ENCODE measurements at places on chromosomes 13 and 19.

- no peak for DNase-seq
Measured at GRCh38 chr13:79522583-79522982, 41.6 kb downstream of the NDFIP2 start.

- DNase-seq = no peak
Measured at GRCh38 chr19:13984186-13984585, 21.9 kb downstream of the RFX1 start.

DNA sequence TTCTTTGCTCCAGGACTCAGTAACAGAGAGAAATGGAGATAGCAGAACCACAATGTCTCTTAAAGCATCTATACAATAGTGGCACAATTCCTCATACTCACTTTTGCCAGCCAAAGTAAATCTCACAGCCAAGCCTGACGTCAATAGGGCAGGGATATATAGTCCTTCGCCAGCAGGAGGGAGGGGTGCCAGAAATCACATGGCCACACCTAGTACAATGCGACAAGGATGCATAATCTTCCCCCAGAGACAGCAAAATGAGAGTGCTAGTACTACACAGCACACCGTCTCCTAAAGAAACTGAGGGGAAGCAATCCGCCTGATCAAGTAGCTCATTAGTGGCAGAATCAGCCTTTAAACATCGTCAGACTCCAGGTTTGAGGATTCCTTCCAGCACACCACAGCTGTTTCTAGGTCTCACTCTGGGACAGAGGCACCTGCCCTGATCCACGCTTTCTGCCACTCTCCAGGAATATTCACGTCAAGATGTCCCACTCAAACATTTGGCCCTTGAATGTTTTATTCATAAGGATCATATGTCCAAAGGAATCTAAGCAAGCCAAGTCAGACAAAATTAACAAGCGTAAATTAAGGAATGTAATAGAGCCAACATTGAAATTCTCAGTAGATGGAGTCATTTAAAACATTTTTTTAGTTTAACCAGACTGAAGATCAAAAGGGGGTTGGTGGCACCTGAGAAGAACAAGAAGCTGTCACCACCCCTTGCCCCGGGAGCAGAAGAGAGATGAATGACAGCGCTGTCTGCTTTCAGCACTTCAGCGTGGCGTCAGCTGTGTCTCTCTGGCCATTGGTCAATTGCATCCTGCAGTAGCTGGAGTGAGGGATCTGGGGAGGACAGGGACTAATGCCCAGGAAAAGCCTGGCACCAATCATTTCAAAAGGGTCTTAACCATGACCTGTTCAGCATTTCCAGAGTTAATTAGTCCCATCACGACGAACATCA, 63.5 kb upstream of the SERP2 start:
- DNase-seq = no peak

DNA sequence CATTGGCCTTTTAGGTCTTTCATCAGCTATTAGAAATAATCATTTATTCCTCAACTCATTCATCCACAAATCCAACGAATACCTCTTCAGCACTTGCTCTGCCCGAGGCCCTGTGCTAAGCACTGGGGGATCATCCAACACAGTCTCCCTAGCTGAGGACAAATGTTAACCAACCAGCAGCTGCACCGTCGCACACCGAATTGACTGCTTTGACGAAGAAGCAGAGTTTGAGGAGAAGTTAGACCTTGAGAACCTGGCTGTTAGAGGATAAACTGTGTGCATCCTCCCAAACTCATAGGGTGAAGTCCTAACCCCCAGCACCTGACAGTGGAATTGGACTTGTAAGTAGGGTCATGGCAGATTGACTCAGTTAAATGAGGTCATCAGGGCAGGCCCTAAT, 170.9 kb downstream of the USP12 start:
- no peak for DNase-seq

DNA sequence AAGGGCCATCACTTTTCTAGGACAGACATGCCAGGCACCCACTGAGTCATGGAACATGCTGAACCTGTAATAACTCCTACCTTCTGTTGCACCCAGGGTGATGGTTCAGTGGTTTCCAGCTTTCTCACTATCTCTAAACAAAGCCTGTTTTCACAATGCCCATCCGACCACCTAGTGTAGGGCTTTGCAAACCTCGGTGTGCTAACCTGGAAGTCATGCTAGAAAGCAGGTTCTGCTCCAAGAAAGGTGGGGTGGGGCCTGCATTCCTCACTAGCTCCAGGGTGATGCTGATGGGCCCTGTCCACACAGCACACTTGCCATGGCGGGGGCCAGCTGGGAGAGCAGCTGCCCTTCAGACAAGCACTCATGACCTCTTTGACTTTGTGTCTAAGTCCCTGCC, 43.4 kb downstream of the COL4A2 start:
- no peak for DNase-seq

GRCh38 chr13:40189898-40190630, 476.4 kb downstream of the FOXO1 start:
- DNase-seq = no peak

DNA sequence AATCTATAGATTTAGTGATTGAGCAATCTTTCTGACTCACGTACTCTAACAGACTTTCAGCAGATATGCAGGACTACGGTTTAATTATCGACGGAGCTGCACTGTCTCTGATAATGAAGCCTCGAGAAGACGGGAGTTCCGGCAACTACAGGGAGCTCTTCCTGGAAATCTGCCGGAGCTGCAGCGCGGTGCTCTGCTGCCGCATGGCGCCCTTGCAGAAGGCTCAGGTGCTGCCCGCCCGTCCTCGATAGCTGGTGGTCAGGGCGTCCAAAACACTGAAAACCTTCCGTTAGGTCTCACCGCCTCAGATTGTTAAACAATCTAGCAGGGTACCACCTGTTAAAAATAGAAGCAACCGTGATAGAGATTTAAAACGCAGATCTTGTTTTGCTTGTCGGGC, 113.2 kb upstream of the MCF2L start:
- no peak for DNase-seq

- DNase-seq = no peak
Measured at GRCh38 chr13:73419186-73419585, 360.4 kb downstream of the KLF5 start.
